ENCODE measurements at places on chromosomes 6 and 20.

- DNase-seq = no peak
These were observed 47.2 kb upstream of the IPCEF1 start for GRCh38 chr6:154403788-154404187.

GRCh38 chr6:25913741-25914140, 16.8 kb downstream of the SLC17A2 start:
- no peak for DNase-seq

- no peak for DNase-seq
These were observed 58.7 kb downstream of the BCKDHB start for GRCh38 chr6:80165143-80165542.

- DNase-seq = no peak
These were observed 36.2 kb downstream of the FOXO3 start for GRCh38 chr6:108596956-108597355.

GRCh38 chr6:22322103-22323030, 25.5 kb upstream of the PRL start:
- DNase-seq = no peak

DNA sequence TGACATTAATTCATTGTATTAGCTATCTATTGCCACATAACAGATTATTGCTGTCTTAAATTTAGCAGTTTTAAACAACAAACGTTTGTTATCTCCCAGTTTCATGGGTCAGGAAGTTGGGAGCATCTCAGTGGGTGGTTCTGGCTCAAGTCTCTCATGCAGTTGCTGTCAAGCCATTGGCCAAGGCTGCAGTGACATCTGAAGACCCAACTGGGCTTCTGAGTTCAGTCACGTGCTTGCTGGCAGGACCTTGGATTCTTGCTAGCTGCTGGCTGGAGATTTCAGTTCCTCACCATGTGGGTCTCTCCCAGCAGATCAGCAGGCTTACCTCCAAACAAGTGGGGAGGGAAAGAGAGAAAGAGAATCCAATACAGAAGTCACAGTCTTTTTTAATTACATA, 152.6 kb upstream of the EXOC2 start:
- DNase-seq = no peak

DNA sequence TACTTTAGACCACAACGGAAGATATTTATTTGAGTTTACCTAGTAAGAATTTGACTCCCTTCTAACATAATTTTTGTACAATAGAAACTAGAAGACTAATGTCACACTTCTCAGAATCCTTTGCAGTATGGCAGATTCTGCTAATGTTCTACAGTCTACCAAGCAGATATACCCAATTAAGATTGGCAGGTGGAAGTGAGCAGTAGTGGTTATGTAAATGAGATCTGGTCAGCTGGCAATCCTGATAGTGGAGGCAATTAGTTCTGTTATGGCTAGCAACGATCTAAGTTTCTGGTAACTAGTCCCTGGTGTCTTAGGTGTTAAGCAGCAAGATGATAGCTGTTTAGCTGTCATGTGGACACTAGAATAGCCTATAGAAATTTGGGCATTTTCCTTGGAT, 101.0 kb downstream of the CENPW start:
- no peak for DNase-seq

DNA sequence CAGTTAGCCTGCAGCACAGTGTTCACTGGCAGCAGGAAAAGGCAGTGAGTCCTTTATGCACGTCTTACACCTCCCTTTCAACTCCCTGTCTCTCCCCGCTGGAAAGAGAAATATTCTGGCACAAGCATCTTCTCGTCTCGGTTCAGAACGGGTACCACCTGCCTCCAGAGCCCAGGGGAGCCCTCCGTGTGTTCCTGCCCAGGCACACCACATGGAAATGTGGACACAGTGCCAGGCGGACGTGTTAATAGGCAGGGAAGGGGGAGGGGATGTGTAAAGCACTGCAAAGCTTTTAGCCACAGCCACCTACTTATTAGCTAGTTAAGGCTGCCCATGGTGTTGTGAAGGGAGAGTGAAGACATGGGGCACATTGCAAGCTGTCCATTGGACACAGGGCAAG, 219.7 kb downstream of the FARS2 start:
- DNase-seq = no peak

- DNase-seq = no peak
These were observed 11.0 kb downstream of the PACSIN1 start for GRCh38 chr6:34476921-34477320.

DNA sequence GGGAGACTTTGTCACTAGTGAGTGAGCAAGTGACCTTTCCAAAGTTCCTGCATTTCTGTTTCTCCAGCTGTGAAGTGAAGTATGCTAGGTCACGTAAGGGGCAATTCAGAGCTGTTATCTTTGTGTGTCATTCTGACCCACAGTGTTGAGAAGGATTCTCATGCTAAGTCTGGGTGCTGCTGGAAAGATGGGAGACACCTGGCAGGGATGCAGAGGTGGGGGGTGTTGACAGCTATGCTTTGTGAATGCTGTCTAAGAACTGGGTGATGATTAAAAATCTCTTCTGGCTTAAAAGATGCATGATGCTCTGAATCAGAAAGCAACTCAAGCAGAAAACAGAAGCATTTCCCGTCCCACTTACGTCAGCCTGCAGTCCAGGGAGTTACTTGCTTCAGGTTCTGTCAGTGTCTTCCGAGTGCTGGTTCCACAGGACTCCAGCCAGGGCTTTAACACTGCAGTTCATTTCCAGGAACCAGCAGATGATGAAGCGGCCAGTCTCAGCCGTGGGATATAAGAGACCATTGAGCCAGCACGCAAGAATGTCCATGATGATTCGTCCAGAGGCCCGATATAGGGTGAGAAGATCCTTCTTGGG, 30.9 kb upstream of the ASXL1 start:
- DNase-seq = no peak

DNA sequence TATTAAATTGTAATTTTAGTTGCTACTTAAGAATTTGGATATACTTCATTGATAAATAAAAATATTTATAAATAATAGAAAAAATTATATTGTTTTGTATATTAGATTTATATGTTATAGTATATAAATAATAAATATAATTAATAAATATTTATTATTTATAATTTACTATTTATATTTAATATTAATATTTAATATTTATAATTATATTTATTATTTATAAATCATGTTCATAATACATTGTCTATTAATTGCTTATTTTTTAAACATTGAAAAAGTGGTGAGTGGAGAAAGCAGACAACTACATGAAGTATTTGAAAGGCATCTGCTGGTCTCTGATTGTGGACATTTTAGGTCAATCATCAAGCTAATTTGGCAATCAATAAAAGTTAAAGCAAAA, 464.5 kb downstream of the MMUT start:
- no peak for DNase-seq

DNA sequence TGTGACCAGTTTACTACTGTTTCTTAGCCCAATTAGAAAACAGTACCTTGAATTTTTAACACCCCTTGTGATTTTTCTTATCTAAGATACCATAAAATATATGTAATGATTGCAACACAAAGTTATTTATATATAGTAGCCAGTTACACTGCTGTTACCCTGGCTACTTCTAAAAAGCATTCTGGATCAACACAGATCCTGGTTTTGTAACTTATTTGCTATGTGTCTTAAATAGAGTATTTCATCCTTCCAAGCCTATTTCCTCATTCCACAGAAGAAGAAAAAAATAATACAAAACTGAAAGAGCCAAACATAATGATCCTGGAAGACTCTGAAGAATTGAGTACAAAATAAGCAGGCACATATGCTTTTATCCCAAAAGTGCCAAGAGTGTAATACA, 19.0 kb upstream of the GSTA4 start:
- no peak for DNase-seq

GRCh38 chr6:72552938-72553337, 68.9 kb upstream of the KCNQ5 start:
- DNase-seq = no peak

- no peak for DNase-seq
These were observed 57.2 kb upstream of the F13A1 start for GRCh38 chr6:6377621-6378020.

DNA sequence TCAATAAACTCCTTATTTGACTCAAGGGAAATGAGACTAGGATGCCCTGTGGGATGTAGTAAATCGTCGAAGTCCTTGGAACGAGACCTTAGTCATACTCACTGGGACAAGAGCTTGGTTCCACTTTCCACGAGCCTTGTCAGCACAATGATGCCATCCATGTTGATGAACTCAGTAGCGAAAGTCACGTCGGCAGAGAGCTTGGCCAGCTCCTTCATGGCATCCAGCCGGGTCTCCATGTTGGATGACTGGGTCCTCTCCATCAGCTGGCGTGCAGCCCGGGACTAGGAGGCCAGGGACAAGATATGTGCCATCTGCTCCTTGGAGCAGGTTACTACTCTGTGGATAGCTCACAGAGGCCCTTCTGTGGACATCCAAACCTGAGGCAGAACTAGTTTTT, 17.5 kb downstream of the ELMO2 start:
- DNase-seq = no peak

DNA sequence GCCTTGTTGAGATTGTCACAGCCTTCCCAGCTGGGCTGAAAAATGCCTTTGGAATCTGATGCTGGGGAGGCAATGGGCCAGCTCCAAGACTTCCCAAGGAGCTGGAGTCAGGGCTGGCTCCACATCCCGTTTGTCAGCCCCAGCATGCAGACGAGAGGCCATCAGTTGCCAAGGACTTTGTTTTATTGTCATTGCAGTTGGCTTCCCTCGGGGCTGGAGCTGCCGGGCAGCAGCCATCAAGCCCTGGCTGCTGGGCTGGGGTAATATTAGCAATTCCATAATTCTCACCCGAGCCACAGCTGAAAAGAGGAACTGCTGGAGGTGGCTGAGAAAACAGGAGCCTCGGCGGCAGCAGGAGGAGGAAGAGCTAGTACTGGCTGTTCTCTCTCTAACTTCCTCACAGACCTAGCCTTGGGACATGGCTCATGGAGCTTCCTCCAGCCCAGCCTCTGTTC, 182.5 kb downstream of the CDC5L start:
- no peak for DNase-seq

- peak; percentile 67 for DNase-seq
These were observed 675 bp upstream of the TRERF1 start for GRCh38 chr6:42452171-42453030.

DNA sequence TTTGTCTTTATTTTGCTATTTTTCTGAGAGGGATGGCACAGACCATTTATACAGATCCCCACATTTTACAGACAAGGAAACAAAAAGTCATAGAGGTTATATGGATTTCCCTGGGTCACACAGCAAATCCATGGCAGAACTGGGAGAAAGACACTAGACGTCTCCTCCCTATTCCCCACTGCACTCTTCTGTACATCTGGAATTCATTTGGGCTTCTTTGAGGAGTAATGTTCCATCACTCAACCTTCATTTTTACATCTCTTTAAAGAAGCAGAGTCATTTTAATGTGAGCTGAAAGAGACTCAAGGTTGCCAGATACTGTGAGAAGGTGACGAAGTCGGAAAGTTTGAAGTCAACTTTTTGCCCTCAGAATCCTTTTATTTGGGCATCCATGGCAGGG, 207.3 kb downstream of the OTOR start:
- no peak for DNase-seq

GRCh38 chr6:14972379-14973067, 273.3 kb upstream of the JARID2 start:
- DNase-seq = no peak

DNA sequence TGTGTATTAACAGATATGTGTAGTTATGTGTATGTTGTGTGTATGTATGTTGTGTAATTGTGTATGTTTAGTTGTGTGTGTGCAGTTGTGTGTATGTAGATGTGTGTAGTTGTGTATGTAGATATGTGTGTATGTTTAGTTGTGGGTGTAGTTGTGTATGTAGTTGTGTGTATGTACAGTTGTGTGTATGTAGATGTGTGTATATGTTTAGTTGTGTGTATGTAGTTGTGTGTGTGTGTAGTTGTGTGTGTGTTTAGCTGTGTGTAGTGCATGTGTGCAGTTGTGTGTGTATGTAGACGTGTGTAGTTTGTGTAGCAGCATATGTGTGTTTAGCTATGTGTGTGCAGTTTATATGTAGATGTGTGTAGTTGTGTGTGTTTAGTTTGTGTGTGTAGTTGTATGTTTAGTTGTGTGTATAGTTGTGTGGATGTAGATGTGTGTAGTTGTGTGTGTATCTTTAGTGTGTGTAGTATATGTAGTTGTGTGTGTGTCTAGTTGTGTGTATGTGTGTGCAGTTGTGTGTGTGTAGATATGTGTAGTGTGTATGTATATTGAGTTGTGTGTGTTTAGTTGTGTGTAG, 16.3 kb downstream of the SIRT5 start:
- DNase-seq = no peak

GRCh38 chr20:61037498-61037897, 214.6 kb upstream of the CDH4 start:
- DNase-seq = no peak

Data from endothelial cell (in vitro differentiated cells).